ENCODE measurements at places on chromosomes 1 and 21.
A peak's percentile ranks its signal among the peaks of the same experiment; 100 is the strongest.

DNA sequence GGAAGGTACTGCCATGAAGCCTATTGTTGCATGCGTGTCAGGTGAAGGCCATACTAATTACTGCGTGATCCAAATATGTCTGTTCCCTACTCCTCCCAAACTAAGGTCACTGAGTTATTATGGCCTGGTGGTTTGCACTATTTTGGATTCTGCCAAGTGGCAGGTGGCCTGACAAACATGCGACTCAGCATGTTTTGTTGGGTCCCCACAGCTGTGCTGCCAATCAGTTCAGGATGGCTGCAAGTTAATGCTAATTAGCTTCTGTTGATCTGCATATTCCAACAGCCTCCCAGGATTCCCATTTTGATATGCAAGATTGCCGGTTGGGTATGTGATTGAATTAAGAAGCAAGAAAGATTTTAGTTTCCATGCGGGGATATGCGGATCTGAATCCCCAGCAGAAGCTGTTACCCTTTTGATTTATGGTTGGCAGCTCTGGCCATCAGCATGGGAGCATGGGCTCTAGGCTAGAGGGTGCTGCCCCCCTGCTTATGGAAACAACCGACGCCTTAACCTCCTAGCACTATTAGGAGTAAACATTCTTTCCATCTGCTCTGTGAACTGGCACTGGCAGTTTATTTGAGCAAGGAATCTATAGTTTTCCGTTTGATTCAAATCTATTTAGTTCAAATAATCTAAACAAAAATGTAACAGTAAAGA is 429.8 kb upstream of the C1orf87 start:
- DNase-seq = no peak

GRCh38 chr21:46116776-46117585 is 19.1 kb downstream of the COL6A2 start:
- no peak for DNase-seq

DNA sequence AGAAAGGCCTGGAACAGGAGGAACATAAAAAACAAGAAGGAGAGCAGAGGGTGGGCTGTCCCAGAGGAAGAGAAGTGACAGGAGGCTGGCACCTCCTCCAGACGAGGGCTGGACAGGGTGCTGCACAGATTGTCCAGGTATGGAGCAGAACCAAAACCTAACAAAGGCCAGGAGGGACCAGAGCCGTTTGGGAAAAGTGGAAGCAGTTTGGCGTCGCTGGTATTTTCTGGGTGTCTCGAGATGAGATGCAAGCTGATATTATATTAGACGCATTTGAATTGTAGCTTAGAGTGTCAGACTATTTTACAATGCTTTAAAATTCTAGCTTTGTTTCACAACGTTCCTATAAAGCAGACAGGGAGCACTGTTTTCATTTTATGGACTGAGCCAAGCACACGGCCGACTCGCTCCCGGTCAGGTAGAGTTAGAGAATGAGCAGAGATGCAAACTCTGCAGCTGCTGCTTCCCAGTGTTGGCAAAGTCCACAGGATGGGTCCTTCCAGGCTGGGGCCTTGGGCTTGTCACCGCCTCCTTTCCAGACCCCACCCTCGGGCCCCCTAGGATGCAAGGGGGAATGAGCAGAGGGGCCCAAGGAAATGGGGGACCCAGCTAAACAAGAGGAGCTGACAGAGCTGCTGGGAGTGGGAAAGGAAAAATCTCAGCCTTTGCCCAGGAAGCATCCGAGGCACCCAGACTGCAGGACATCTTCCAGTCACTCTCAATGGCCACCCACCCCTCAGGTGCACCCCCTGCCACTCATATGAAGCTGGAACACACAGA is 60.8 kb upstream of the TMPRSS2 start:
- DNase-seq = no peak

DNA sequence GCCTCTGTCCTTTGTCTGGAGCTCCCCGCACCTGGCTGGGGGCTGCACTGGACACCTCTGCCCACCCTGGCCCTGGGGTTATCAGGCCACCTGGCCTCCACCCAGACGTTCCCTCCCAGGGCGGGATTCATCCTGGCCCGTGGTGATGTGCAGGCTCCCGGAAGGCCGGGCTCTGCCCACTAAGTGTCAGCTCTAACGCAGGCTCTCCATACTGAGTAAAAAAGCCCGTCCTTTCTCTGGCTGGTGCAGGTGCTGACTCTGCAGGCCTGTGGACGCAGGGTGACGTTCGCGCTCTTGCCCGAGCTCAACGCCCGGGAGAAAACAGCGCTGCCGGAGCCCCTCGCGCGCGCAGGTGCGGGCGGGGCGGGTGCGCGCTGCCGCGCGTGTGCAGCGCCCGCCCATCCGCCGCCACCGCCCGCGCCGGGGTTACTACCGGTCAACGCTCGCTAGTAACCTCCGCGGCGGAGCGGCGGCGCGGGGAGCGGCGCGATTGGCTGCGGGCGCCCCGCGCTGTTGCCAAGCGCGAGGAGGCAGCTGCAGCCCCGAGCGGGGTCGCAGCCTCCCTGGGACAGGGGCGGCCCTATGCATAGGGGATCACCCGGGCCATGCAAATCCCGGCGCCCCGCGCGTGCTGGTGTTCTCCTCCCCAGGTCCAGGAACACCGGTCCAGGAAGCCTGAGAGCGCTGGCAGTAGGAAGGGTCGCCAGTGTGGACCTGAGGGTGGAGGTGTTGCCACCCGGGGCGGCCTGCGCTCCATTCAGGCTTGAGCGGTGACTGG is 15.7 kb downstream of the ABCG1 start:
- DNase-seq = peak; percentile 59

- no peak for DNase-seq
Observed at GRCh38 chr1:46793126-46793525, 5.7 kb upstream of the CYP4B1 start.

- DNase-seq = no peak
Observed at GRCh38 chr1:91572044-91572443, 71.4 kb downstream of the CDC7 start.

DNA sequence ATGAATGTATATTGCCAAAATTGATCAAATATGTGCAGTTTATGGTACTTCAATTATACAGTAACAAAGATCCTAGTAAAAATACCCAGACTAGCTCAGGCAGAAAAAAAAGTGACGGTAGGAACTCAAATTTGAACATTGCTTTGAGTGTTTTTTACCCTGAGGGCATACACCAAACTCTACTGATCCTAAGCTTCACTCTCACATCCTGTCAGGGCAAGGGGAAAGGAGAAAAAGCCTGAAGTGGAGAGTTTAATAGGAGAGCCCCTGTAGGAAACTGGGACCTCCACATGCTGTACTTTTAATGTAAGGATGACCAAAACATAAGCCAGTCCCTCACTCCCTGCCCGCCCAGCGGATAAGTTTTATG is 59.8 kb upstream of the GNG12 start:
- DNase-seq = no peak

DNA sequence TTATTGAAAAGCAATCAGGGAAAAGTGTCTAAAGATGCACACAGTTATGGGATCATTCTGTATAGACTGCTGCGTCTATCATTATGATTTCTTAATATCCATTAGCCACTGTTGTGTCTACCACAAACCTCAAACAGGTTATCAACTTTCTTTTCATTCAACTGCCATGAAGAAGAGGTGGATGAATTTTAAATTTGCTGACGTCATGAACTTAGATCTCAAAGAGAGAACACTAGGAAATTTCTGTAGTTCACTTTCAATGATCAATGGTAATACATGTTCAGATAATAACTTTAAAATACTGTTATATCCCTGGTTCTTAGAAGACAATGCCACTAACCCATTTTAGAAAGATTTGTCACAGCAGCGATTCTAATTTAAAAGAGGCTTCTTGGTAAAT is 6.7 kb downstream of the PLA2G4A start:
- DNase-seq = no peak

DNA sequence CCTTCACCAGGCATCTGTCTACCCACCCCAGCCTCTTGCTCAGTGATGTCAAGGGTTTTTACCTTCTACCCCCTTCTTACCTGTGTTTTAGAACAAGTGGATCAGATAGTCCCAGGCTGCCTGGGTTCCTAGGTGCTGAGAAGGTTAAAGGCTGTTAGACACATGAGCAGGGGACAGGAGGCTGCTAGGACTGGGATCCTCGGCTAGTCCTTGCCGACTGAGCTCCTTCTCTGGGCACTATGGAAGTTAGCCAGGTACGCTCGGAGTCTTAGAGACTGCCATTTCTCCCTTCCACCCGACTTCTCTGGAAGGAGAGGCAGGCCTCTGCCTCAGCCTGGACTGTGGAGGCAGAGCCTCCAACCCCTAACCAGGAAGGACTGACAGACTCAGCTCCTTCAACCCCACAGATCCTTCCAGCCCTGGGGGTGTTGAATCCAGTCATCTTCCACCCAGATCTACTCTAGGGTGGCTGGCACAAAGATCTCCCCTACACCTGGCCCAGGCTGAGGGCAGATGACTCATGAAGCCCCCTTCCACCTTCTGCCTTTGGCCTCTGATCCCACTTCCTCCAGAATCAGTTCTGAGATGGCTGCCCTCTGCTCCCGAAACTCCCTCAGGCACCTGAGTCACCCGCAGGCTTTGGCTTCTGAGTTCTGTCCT is at the start of gene DYNLT4:
TSS of gene DYNLT4 (minus strand) at position 648 of the 660 bp plus-strand sequence. CDS start 683 bp downstream, outside the sequence.
- no peak for DNase-seq

GRCh38 chr1:59474496-59474895 is 177.6 kb downstream of the FGGY start:
- DNase-seq = no peak

Measured in activated CD4-positive, CD25-positive, alpha-beta regulatory T cell (primary cell).